ENCODE measurements at places on chromosomes 5 and 9.

DNA sequence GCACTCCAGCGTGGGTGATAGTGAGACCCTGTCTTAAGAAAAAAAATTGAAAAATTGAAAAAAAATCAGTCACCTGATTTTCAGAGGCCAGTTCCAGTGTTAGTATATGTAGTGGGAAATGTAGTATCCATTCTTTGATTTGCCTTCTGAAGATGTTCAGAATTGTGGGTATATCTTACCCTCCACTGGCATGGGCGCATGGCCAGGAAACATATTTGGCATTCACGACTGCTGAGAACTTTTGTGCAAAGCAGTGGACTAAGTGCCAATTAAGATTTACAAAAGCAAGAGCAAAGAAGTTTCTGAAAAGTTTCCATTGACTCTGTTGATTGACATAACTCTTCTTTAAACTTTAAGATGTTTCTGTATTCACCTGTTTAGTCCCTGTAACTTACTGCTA is 2.4 kb downstream of the CAVIN4 start:
- DNase-seq, result no peak

DNA sequence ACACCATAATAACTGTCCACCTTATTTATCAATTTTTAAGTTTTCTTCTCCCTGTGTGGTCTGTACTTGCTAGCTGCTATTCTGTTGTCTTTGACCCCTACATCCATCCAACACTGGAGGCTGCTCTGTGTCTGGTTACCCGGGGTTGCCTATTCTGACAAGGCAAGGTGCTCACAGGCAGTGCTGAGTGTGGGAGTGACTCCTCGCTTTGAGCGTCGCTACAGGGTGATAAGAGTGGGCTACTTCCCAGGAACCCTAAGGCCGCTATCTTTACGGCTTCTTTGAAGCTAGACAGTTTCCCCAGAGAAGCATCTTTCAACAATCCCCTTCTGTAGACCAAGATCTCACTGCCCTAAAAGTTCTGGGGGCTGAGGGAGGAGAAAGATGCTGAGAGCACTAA is 35.3 kb downstream of the NSUN2 start:
- DNase-seq, result no peak

GRCh38 chr5:160105686-160106360 is 13.4 kb downstream of the PWWP2A start:
- DNase-seq, result no peak

GRCh38 chr9:129639034-129639630 is 2.8 kb downstream of the ASB6 start:
- no peak for DNase-seq

GRCh38 chr9:127035423-127035822 is 87.0 kb downstream of the ANGPTL2 start:
- DNase-seq, result no peak

DNA sequence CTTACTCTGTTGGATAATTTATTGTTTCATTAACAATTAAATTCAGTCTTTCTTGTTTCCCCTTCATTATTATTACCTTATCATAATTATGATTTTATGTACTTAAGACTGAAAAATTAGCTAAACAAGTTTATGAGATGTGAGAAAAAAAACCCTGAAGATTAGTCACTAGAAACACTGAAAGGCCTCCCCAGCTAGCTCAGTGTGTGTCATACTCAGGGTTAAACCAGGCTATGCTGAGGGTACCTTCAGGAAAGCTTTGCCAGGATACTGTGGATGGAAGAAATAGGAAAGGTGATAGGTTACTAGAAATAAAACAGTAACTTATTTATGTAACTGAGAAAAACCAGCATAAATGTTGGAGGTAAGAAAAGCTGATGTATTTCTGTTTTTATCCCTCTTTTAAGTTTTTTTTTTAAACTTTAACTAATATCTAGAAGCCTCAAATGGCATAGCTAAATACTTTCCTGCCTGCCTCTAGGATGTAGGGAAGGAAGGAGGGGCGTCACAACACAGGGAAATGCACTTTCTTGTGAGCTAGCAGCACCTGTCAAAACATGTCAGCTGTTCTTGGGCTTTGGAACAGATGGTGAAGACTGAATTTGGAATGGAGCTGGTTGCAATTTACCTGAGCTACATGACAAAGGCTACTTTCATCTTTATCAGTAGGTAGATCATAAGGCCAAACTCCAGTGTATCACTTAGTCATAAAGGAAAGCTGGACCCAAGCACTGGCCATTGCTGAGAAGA is 24.2 kb downstream of the NMRK1 start:
- no peak for DNase-seq

DNA sequence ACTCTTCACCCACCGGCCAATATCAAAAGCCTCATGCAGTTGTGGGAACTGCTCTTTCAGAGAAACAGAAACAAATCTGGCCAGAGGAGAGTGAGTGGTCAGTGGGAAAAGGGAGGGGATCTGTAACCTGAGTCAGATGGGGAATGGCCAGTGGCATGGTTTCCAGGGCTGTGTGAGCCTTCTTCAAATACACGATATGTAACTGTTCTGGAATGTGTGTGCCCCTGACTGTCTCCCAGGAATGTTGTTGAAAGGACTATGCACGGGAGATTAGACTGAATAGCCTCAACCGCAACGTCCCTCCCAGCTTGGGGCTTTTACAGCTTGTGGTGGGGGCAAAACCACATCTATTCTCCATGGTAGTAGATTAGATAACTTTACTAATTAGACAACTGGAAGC is 60.8 kb downstream of the SH3TC2 start:
- DNase-seq, result no peak

DNA sequence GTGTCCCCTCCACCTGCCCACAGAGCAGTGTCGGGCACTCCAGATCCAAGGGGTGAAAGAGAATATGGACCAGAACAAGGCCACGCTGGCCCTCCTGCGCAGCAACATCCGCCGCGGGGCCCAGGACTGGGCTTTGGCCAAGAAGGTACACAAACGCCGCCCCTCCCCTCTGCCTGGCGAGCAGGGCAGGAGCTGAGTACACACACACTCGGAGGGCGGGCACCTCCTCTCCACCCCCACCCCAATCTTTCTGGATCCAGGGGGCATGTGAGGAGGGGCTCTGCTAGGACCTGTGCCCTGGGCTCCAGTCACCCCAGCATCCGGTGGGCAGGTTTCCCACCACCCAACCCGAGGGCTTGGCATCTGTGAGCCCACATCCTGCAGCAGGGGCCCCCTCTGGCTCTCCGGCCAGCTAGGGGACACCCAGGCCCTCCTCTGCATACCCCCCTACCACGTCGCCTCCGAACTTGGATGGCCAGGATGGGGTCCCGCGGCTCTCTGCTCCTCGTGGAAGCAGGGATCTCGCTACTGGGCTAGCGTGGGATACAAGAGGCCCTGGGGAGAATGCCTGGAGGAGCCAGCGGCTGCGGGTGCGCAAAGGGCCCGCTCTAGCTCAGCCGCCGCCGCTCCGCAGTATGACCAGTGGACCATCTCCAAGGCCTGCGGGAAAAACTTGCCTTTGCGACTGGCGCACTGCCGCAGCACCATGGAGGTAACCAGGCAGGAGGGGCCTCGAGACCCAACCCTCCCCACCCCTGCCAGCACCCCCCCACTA is 3.1 kb downstream of the CCDC183 start:
- peak; percentile 87 for DNase-seq

GRCh38 chr9:7346144-7346543 is 453.4 kb downstream of the DMAC1 start:
- no peak for DNase-seq

DNA sequence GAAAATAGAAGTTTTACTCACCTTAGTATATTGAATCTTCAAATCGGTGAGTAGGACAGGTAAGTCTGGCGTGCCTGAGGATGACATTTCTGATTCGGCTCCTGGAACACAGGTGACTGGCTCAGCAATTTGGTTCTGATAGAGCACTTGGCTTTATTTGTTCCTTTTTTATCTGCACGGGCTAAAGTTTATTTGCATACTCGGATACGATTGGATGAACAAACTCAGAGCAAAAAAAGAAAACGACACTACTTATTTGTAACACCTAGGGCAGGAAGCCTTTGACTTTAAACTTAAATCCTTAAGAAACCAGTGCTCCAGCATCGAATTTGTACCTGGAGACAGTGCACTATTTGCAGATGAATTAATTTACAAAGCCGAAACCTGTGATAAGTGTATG is at the start of gene ALDH1A1:
Gene ALDH1A1 (minus strand): TSS at position 140 of the 400 bp plus-strand sequence. CDS start 53 bp downstream, at position 87.
- DNase-seq, result peak; percentile 42

GRCh38 chr9:36492865-36493264 is 79.8 kb upstream of the MELK start:
- no peak for DNase-seq

DNA sequence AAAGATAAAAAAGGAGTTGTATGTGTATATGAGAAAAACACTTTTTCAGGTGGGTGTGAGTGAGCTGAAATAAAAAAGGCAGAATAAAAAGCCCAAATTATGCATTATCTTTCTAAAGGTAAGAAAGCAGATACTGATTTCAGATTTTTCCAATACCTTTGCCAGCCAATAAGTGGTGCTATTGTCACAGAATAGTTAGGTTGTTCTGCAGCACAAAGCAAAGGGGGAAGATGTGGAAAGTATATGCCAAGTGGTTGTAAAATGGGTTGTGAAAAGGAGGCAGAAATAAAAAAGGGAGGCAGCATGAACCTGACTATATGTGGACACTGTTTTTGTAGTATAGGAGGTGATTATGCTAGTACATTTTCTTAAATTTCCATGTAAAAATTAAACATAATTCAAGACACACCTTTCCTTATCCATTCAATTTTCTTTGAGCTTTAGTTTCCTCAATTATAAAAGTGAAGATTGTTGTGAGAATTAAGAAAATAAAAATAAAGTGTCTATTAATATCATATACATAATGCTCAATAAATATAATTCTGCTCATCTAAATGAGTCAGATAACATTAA is 106.7 kb downstream of the SMIM15 start:
- DNase-seq, result peak; percentile 31

GRCh38 chr9:96167011-96167410 is 135.0 kb downstream of the HSD17B3 start:
- no peak for DNase-seq

DNA sequence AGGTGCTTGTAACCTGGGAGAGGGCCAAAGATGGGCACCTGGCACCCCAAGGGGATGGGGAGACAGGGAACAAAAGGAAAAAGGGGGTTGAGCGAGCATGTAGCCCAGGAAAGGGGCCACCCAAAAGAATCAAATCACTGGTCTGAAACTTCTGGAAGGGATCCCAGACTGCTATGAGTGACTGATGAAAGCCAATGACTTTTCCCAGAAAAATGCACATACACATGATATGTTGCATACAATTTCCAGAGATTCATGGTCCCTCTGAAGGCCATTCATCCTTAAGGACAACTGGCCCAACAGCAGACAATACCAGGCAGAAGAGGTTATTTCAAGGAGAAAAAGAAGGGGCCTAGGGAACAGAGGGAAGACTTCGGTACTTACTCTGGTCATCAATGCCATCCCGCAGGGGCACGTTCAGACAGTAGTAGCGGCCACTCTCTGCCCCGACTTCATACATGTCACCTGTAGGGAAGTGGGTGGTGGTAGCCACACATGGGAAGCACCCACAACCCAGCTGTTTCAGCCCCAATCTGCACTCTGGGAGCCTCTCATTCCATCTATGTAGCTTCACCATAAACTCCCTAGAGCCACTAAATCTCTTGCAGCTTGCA is 8.4 kb downstream of the HDAC3 start:
- DNase-seq, result no peak

DNA sequence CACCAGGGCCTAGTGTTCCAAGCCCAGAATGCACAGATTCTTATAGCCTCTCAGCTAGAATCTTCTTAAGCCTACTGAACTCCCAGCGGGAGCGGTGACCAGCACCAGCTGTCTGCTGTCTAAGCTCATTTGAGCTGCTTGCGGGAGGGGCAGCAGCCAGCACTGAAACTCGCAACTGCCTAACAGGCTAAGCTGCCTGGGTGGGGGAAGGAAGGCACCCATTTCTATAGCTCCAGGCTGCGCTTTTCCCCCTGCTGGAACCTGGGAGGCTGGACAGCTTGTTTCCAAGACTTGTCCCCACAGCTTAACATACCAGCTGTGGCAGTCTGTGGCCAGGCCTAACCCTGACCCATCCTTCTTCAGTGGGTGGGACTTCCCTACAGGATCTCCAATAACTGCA is 512.9 kb downstream of the EFNA5 start:
- DNase-seq, result no peak

DNA sequence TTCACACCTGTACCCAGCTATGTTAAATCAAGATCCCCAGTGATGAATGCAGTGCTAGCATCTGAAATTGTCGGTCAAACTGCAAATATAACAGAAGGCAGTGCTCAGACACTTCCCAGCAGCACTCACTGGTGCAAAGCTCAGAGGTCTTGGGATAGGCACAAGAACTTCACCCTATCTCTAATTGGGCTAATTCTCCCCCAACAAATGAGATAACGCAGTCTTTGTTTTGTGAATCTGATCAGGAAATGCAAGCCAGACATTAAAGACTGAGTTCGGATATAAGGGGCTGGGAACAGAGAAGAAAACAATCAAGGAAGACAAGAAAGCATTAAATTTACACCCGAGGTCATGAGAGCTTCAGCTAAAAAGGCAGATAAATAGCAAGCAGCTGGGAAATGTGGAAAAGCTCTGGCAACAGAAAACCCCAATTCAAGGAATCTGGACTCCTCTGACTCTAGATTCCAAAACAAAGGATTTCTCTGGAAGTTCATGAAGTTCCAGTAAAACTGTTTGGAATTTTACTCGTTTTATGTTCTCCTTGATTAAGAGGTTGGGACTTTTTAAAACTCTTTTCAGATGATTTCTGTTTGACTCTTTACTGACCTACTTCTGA is 65.1 kb downstream of the GNA14 start:
- no peak for DNase-seq

- DNase-seq, result no peak
Observed at GRCh38 chr5:56686337-56687195, 128.8 kb upstream of the MAP3K1 start.

- no peak for DNase-seq
Observed at GRCh38 chr9:124377551-124378406, 37.5 kb downstream of the PSMB7 start.

GRCh38 chr5:139363937-139364336 is 19.2 kb downstream of the SLC23A1 start:
- no peak for DNase-seq

DNA sequence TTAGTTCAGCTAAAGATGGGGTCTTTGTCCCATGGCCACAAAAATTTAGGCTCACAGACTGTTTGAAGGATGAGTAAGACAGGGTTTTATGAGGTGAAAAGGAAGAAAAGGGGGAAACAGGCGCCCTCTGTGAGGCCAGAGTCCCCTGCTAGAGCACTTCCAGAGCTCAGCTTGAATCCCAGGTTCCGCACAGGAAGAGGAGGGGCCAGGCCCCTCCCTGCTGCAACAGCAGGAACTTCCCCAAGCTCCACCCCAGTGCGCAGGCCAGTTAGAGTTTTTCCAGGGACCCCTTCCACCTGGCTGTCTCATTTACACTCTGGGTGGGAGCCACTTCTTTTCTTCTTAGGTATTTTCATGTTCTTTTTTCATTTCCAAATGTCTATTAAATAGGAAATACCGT is 480.8 kb downstream of the PSAT1 start:
- no peak for DNase-seq

DNA sequence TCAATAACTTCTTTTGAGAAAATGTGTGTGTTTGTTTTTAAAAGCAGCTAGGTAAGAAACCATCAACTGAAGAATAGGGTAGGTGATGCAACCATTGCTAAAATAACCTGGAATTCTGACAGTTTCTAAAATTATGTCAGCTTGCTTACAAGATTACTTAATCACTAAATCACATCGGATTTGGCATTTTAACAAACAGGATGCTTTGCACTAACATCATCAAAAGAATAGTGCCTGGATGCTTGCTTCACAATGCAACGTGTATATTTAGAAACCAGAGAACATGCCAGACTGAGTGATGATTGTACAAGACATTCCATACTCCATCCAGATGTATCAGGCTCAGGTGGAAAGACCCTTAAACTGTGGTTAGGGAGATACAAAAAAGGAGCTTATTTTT is 43.9 kb downstream of the PAM start:
- DNase-seq, result no peak
